ENCODE measurements at places on chromosomes 2 and 18.

DNA sequence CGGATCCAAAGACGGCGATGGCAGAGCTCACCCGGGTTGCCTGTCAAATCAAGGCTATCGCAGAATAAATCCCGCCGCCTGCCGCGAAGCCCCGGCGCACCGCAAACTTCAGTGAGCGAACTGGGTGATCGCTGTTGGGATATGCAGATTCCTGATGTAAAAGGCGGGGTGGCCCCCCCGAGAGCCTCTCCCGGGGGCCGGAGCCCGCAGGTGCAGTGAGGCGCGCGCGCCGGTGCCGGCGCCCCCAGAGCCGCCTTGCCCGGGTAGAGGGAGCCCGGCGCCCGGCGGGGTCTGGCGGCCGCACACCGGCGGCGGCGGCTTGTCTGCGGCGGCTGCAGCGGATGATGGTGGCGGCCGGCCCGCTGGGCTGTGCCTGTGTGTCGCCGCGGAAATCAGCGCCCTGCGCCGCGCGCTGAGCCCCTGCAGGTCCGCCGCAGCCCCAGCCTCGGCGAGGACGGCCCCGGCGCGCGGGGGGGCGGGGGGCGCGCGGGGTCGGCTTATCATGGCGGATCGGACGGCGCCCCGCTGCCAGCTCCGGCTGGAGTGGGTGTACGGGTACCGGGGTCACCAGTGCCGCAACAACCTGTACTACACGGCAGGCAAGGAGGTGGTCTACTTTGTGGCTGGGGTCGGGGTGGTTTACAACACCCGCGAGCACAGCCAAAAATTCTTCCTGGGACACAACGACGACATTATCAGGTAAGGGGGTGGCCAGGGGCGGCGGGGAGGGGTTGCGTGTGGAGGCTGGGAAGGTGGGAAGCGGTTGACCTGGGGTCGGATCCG is 1.3 kb downstream of the EML6 start:
- DNase-seq, result no peak

DNA sequence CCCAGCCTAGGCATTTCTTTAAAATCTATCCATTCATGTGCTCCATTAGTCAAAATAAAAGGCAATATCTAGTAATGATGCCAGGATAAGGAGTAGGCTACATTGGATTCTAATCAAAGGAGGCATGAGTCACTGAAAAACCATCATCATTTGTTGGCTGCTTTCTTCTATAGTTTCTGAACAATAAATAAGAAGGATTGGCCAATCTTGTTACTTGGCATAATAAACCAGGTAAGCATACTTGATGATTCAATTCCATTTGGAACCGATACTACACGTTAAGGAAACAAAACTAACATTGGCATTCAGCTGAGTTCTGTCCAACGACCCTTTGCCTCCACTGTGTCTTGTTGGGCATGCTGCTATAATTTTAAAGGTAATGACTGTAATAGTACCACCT is 27.2 kb downstream of the ATP8B1 start:
- DNase-seq, result no peak

- DNase-seq, result no peak
These were observed 74.3 kb upstream of the MSTN start for GRCh38 chr2:190136825-190137224.

GRCh38 chr2:159903443-159904126 is 105.6 kb upstream of the CD302 start:
- DNase-seq, result no peak

GRCh38 chr2:236910781-236911495 is 174.8 kb upstream of the COPS8 start:
- no peak for DNase-seq

- no peak for DNase-seq
These were observed 21.3 kb upstream of the PIK3C3 start for GRCh38 chr18:41933778-41934177.

All from NCI-H460 (cell line).